ENCODE measurements at places on chromosomes 11 and 22.
A peak's percentile ranks its signal among the peaks of the same experiment; 100 is the strongest.

- DNase-seq = no peak
These were observed 1.2 kb upstream of the ARFGAP2 start for GRCh38 chr11:47177846-47178245.

- DNase-seq = peak; percentile 75
These were observed 176.0 kb downstream of the ARHGAP42 start for GRCh38 chr11:100863080-100863581.

DNA sequence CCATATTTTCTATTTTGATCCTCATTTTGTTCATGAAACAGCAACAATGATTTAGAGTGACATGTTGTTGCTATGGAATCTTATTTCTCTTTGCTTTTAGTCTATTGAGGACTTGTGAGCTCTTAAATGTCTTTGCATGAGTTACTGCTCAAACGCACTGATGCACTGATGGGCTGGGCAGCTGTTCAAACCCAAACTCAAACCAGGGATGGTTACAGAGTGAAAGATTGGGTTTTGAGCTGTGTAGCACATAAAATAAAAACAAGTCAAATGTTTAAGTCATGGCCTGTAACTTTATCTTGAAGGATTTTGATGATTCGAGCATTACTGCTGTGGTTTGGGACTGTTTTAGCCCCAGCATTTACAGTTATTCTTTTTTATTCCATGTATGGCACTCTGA is 20.1 kb upstream of the NCAM1 start:
- no peak for DNase-seq

DNA sequence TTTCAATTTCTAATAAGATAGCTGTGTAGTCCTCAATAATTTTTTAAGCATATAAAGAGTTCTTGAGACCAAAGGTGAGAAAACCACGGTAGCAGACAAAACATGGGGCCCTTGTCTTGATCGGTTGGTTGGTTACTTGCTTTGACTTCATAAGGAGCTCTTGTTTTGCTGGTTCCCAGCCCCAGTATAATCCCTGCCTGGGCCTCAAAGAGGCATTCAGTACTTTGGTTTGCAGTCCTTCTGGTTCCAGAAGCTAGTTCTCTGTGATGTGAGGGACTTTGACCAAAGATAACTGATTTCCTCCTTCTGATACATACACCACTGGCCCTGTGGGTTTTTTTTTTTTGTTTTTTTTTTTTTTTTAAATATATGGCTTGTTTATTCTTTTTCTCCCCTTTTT is 17.1 kb downstream of the MARK2 start:
- no peak for DNase-seq

- DNase-seq = no peak
These were observed 42.9 kb downstream of the TPBGL start for GRCh38 chr11:75283391-75283931.

DNA sequence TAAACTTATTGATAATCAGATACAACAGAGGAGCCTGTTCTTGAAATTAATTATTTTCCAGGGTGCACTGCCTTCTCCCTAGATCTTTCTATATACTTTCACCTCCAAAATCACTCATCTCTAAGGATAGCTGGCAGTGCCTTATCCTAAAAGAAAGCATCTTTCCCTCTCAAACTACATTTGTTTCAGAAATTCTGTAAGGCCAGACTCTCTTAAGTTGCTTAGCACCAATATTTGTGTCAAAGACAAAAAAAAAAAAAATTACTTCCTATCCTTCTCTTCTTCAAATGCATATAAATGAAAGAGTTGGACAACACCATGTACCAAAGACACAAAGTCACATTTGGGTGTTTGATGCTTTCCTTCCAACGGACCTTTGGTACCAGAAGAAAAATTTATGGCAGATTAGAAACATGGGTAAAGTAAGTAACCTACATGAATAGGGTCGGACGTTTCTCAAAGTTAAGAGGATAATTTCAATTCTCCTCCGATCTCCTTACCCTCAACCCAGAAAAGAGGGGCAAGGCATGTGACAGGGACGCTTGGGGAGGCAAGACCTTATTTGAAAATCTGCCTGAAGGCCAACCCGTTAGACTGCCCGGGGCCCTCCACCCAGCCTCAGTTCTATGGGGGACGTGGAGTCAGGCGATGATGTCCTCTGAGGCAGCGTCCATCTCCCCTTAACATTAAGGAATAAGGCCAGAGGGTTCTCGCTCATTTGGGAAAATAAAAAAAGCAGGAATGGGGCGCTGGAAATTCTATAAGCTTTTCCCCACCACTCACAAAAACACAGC is 66.3 kb downstream of the ETS1 start:
- DNase-seq = no peak

DNA sequence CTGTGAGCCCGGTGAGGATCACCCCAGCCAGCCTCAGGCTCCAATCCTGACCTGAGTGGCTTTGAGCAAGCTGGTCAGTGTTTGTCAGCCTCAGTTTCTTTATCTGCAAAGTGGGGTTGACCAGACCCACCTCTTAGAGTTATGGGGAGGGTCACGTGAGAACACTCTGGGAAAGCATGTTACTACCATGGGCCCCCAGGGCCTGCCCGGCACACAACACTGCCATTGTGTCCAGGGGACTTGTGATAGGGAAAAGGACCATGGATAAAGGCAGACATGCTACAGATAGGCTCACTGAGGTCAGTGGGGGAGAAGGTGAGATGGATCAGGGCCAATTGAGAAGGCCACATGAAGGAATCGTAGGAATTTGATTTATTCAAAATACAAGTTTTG is 32.1 kb upstream of the SUSD2 start:
- no peak for DNase-seq

GRCh38 chr11:61715867-61716266 is 35.7 kb downstream of the DAGLA start:
- no peak for DNase-seq

DNA sequence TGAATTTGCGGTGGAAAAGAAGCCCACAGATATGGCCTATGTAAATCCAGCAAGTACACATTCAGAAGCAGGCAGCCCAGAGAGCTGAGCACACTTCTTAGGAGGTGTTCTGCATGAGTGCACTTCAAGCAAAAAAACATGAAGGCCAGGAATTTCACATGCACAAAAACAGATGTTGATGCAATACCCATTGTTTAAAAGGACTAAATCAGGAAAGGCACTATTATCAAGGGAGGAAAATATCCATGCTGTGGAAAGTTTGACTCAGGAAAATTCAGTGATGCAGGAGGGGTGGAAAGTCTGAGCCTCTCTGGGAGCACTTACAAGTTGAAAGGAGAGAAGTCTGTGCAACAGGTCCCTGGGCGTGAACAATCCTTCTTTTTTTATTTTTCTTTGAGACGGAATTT is 15.8 kb upstream of the CARS1 start:
- no peak for DNase-seq

- no peak for DNase-seq
These were observed 10.7 kb downstream of the OLFML1 start for GRCh38 chr11:7495882-7496551.

DNA sequence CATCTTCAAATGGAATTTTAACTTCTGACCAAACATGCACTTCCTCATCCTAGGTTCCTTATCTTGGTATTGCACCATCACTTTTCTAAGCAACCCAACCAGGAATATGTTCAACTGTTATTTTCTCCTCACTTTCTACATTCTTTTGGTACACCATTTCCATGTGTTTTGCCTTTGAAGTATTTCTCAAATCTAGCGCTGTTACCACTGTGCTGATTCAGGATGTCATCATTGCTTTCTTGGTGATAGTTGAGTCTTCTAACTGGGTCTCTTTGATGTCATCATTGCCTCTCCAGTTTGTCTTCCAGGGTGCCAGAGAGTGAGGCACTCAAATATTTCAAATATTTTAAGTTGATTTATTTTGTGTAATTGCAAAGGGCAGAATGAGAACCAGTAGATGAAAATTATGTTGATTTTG is 47.5 kb downstream of the HORMAD2 start:
- no peak for DNase-seq

- DNase-seq = no peak
These were observed 611 bp upstream of the USP2 start for GRCh38 chr11:119382101-119382500.

DNA sequence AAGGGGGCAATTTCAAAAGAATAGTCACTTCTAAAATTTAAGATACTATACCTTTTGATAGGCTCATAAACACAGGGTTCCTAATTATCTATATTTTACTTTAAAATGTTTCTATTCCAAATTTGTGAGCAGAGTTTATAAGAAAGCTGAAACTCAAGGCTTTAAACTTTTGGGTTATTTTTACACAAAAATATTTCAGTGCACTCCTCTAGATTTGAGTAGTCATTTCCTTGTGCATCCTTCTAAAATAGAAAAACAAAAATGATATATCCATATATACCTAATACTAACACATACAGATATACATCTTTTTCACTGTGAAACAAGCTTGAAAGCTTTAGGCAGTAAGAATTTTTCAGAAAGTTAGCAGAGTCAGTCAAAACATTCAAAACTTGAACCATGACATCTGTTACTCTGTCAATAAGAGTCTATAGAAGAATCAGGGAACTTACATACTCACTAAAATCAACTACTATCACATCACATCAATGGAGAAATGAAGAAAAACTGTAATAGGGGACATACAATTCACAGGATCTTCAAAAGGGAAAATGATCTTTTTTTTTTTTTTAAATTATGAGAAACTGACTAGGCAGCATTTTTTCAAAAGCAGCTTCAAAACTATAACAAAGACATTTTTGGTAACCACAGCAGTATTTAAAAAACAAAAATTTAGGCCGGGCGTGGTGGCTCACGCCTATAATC is 5.1 kb downstream of the PHF21A start:
- DNase-seq = no peak

DNA sequence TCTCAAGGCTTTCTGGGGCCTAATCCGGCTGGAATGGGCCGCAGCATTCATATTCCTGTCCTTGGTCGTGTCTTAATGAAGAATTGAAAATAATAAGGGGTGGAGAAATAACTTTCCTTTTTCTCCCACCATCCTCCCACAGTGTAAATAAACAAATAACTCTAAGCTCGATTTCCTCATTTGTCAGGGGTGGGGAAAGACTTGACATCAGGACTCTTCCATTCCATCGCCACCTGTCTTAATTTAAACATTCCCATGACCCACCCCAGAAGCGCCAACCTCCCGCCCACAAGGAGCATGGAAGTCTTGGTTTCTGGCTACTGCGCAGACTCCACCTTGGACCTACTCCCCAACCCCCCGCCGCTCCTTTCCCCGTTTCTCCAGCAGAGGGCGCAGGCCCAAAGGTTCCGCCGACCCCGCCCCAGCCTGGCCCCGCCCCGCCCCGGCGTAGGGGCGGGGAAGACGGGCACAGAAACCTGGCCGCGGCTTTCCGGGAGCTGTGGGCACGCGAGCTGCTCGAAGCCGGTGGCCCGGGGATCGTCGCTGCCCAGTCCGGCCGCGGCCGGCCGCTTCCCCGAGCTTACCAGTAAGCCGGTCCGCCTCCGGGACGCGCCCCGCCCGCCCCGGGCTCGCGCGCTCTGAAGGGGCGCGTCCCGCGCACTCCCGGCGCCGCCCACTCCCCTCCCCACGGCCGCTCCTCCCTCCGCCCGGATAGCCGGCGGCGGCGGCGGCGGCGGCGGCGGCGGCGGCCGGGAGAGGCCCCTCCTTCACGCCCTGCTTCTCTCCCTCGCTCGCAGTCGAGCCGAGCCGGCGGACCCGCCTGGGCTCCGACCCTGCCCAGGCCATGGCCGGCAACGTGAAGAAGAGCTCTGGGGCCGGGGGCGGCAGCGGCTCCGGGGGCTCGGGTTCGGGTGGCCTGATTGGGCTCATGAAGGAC is at the start of gene CBL:
Gene CBL (plus strand): TSS at position 766 of the 937 bp plus-strand sequence. CDS start 79 bp downstream, at position 845.
- DNase-seq = peak; percentile 50

DNA sequence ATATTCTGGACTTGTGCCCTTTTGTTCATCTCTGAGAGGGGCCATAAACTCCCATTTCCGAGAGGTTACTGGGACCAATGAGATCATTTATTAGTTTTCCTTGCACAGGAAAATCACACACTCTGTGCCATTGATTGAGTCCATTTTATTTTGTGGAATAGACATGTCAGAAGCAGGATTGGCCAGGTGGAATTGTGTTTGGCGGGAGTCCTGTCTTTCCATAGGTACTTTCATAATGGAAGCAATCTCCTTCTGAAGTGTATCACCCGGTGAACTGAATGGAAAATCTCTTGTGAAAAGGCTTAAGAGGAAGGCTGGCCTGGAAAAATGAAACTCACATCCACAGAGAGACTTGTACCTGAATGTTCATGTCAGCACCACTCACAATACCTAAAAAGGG is 63.0 kb upstream of the PARVG start:
- no peak for DNase-seq

- no peak for DNase-seq
These were observed 428.0 kb downstream of the TMEM135 start for GRCh38 chr11:87465716-87466115.

DNA sequence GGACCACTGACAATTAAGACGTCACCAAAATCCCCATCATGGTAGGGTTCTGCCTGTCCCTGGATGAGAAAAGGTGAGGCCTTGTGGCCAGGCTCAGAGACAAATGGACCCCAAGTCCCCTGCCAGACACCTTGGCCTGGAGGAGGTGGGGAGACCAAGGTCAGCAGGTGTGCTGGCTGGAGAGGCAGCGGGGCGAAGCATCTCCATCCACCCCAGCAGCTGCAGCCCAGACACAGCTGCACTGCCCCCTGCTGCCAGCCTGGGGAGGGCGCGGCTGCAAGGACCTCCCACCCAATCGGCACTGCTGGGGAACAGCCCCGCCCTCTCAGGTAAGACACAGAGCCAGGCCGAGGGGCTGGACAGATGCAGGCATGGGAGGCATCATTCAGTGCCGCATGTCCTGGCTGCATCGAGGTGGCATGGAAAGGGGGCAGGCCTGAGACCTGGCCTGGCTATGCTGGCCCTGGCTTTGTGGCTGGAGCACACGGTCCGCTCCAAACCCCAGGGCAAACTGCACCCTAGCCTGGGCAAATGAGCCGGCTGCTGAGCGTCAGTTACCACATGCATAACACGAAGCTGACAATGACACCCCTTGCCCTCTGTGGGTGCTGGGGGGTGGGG is 12.2 kb upstream of the MFNG start:
- DNase-seq = no peak

DNA sequence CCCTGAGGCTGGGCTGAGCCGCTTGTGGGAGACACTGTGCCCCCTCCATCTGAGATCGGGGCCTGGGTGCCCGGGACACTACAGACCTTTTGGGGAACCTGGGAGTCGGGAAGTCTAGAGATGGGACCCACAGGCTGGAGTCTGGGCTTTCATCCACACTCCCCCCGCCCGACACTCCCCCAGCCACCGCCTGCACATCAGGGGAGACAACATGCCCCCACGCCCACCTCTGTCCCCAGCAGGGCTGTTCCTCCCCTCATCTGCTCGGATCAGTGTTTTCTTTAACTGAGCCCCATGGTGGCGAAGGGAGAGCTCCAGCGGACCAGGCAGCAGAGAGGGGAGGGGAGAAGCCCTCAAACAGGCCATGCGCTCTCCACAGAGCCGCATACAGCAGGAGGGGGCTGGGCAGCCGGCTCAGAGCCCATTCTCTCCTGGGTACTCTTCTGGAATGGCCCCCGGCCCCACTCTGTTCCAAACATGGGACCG is 174.7 kb downstream of the IGLL1 start:
- DNase-seq = no peak

- DNase-seq = no peak
These were observed 3.3 kb downstream of the DGCR8 start for GRCh38 chr22:20083157-20083890.

- DNase-seq = no peak
These were observed 25.9 kb upstream of the ZBTB16 start for GRCh38 chr11:114033572-114033971.

GRCh38 chr11:83157594-83158356 is 844 bp downstream of the PCF11 start:
- peak; percentile 15 for DNase-seq
